ENCODE measurements at places on chromosomes 5 and 9. TPM values are rescaled to one million over a fixed set of nuclear protein-coding genes. Genes with fewer than 3 reads are reported as not detected.

- no peak for DNase-seq
Measured at GRCh38 chr5:95617057-95617456, 2.8 kb upstream of the GPR150 start.

The PCDHGA9 gene
- 2.2 TPM for total RNA-seq

DNA sequence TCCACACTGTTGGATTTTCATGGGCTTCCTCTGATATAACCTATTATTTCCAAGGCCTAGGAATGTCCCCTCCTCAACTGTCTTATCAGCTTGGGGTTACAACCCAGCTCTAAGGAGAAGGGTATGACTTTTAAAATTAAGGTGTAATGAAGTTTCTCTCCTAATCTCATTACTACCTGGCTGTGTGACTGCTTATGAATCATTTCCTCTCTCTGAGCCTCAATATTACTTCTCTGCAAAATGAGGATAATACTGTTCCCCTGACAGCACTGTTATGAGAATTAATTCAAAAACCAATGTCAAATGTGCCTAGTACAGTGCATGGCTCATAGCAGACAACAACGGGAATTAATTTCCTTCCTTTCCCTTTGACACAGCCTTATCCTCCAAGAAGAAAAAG lies 118.9 kb downstream of the NR6A1 start:
- no peak for DNase-seq

GRCh38 chr9:4680750-4681149 lies 1.4 kb downstream of the CDC37L1 start:
- DNase-seq, result no peak

DNA sequence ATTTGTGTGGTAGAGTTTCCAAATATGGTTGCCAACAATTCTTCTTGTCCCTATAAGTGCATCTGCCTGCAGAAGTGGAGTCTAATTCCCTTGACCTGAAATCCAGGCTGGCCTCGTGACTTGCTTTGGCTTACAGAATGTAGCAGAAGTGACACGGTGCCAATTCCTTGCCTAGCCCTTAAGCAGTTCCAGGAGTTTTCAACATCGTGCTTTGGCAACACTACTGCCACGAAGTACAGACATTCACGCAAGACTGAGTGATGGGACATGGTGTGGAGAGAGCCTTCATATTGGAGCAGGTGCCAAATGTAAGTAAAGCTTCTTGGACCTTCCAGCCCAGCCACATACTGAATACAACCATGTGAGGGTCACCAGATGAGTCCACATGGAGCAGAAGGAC lies 92.9 kb upstream of the NEK6 start:
- no peak for DNase-seq

GRCh38 chr5:40261984-40262383 lies 417.7 kb upstream of the PTGER4 start:
- no peak for DNase-seq

GRCh38 chr9:109418827-109419226 lies 79.3 kb downstream of the PTPN3 start:
- peak; percentile 80 for DNase-seq

Data from neural progenitor cell (in vitro differentiated cells).